ENCODE measurements at places on chromosomes 16 and 17.

GRCh38 chr16:711548-712320 lies 3.2 kb upstream of the METRN start:
- DNase-seq: peak; percentile 83

DNA sequence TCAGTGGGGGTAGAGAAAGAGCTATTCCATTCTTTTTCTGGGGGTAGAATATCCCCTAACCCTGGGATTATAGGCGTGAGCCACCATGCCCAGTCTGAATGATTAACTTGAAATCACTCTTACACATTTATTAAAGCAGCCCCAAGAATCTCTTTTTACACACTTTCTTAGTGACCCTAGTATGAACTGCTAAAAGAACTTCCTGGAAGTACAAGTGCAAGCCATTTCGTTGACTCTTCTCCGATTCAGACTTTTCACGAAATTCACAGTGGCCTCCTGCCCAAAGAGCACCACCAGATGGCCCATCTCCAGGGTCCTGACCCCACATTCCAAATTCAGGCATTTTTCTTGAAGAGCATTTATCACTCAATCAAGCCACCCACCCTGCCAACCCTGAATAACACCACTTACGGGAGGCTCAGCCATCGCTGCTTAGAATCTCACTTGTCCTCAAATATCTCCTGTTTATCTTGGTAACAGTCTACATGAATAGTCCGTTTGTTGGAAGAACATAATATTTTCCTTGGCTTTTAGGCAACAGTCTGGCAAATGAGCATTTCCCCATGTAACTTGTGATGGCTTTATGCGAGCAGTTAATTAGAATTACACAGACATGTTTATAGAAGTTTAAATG lies 28.0 kb downstream of the ZNF423 start:
- DNase-seq: no peak

DNA sequence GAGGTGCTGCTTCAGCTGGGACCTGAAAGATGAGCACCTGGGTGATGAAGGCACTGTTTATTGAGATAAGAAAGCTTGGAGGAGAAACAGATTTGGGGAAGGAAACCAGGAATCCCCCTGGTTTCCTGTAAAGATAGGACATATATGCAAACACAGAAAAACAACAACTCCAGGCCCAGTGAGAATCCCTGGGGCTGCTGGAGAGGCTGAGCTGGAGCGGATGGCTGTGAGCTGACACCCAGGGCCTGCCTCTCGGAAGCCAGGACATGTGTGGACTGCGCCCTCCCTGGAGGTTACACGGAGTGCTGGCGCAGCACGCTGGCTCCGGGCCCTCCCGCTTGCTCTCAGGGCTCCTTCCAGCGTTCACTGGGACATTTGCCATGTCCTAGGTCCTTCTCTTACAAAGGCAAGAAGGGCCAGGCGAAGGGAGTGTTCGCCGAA lies 57.5 kb downstream of the CYB5B start:
- peak; percentile 84 for DNase-seq

DNA sequence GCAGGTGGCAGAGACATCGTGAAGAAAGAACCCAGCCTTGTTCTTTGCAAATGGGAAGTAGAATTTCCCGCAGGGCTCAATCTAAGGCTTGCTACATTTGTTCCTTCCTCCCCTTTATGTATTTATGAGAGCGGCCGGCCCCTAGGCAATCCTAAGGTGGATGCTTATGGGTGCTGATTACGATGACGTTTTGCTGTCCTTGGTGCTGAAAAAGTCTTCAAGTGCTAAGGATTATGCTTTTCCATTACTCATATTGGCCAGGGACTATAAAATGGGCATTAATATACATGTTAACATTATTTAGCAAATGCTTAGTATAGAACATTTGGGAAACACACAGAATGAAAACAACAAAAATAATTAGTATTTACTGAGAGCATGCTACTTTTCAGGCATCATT lies 313.3 kb upstream of the XYLT1 start:
- no peak for DNase-seq

- no peak for DNase-seq
Observed at GRCh38 chr16:20902426-20902825, 1.9 kb downstream of the LYRM1 start.
